ENCODE measurements at places on chromosomes 12 and 14.
A peak's percentile ranks its signal among the peaks of the same experiment; 100 is the strongest.

GRCh38 chr14:69685716-69686115 lies 74.3 kb downstream of the SUSD6 start:
- DNase-seq: peak; percentile 57

DNA sequence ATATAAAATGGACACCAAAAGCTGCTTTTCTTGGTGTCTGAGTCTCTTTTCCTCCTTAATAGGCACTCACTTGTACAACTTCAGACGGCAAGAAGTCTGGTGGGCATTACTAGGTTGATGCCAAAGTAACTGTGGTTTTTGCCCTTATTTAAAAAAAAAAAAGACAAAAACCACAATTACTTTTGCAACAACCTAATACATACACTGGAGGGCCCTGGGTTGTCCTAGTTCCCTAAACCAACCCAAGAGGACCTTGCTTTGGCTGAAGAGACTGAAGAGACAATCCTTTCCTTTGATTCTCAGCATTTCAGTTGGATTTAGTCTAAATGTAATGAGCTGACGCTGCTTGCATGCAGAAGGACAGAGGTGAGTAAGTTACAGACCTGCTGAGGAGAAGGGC lies 16.2 kb upstream of the PLEKHG3 start:
- no peak for DNase-seq

DNA sequence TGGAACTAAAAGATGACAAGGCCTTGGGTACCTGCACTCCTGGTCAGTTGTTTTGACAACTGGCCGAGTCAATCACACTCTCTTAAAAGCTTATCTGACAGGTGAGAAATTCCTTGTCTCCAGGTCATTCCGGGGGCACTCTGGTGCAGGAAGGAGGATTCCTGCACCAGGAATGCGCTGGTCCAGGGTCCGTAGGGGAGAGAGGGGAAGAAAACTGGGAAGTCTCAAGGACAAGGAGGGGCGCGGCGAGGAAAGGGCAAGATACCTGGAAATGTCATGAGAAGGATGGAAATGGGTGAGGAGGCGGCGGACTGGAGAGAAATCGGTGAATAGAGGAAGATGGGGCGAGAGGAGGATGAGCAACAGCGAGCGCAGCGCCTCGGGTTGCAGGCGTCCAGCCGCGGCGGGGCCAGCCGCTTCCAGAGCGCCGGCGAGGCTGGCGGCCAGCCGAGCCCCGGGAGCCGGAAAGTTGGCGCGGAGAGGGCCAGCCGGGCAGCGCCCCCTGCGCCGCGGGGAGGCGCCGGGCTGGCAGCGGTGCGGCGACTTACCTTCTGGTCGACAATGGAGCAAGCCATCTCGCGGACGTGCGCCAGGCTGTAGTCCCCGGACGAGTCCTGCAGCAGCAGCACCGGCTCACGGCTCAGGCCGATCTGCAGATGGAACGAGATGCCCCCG lies 809 bp downstream of the PRKD1 start:
- no peak for DNase-seq

GRCh38 chr12:109873653-109874052 lies 6.7 kb downstream of the GLTP start:
- DNase-seq: no peak

- DNase-seq: no peak
Measured at GRCh38 chr14:59631237-59631636, 54.6 kb upstream of the CCDC175 start.

All from stimulated activated CD4-positive, alpha-beta T cell treated with anti-CD3 and anti-CD28 coated beads, Interleukin-4, amount 100 ng/mL, for 24 hours (primary cell).